CD4-positive, alpha-beta T cell treated with Interleukin-15 for 4 hours (primary cell): ENCODE measurements at places on chromosomes 4 and X.

GRCh38 chr4:143337600-143338287 is 1.1 kb downstream of the GAB1 start:
- no peak for DNase-seq

DNA sequence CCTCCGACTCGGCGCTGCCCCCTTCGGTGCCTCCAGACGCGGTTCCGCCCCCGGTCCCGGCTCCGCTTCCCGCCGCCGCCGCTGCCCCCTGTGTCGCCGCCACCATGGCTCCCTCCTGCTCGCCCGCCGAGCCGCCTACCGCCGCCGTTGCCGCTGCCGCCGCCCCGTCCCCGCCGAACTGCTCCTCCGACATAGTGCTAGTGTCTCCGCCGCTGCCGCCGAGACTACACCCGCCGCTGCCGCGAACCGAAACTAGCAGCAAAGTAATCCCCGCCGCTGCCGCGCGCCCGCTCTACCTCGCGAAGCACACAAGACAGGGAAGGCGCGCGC is 340 bp downstream of the HNRNPD start:
- no peak for DNase-seq

DNA sequence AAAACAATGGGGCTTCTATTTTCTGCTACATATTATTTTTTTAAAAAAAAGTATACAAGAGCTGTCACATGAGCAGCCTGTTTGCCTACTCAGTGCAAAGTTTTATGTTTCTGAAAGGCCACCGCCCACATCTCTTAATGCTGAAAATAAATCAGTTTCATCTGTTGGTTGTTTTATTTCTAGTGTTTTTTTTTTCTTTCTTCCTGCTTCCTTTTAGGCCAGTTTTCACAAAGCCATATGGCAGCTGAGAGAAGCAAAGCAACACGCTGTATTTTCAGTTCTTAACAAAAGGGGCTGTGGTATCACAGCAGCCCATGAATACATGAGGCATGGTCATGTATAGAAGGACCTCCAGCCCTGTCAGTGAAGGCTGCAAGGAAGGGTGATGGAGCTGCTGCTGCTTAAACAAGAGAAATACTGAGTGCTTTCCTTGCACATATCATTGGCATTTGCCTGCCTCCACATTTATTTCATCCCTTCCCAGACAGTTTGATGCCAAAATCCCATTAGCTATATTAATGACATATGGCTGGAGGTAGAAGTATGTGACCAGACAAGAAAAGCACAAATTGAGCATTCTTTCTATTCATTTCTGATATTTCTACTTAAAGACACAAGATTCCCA is 172.5 kb downstream of the PCDH18 start:
- DNase-seq, result no peak

- no peak for DNase-seq
Observed at GRCh38 chr4:54403700-54404453, 174.8 kb downstream of the PDGFRA start.

DNA sequence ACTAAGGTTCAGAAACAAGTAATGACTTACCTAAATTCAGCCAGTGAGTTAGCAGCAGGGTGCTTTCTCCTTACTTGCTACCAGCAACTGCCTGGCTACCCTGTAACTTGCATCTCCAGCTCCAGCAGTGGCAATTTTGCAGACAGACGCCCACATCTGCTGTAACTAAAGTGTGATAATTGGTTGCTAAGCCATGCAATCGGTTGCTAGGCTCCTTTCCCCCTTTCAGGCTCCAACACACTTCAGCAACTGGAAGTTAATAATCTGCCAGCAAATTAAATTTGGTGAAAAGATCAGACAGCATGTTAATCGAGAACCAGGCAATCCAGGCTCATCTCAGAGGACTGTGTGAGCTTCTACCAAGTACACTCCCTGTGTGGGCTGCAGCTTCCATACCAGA is 24.2 kb upstream of the ARHGEF9 start:
- DNase-seq, result no peak

- no peak for DNase-seq
Observed at GRCh38 chr4:89954906-89955695, 60.4 kb downstream of the MMRN1 start.

DNA sequence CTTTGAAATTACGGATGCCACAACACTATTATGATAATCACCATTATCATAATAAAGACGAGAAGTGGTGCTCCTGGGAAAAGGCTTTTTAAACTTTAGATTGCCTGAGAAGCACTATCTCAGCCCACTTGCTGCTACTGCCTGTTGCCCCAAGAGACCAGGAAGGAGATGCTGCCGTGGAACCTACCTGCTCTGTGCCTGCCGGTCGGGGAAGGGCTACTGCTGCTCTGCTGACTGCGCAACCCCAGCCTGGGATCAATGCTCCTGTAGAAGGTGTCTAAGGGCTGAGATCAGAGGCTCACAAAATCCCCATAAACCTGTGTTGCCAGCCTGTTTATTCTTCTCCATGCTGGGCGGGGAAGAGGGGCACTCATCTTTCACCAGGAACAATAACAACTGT is 145.3 kb upstream of the VCX3B start:
- no peak for DNase-seq

DNA sequence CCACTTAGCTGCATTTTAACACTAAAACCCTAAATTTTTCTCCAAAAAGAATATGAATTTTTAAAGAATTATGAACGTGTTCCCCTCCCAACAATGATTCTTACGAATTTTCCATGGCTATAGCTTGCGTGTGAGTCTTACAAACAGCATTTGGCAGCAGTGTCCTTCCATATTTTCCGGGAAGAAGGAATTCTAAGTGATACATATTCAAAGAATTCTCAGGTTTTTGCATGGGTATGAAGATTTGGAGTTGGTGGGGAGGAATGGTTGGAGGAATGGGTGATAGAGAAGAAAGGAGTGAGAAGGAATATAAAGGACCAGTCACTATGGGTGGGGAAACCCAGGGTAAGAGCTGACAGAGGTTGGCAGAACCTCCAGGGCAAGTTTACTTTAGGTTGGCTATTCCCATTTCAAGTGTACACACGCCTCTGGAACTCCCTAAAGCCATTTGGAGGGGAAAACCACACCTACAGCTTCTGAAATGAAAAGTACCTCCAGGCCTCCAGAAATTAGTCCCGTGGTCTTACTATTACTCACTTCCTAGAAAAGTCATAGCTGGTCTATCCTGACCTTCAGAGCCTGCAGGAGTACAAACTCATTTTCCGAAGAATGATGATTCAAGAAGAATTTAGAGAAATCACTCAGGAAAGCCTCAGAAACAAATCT is 420.8 kb upstream of the DIPK2B start:
- no peak for DNase-seq

- no peak for DNase-seq
Observed at GRCh38 chr4:71608678-71609071, 175.2 kb downstream of the GC start.

GRCh38 chr4:87034527-87034926 is 99.7 kb downstream of the AFF1 start:
- peak; percentile 19 for DNase-seq

- DNase-seq, result no peak
Observed at GRCh38 chr4:130855533-130855932, 1759.6 kb downstream of the C4orf33 start.

GRCh38 chr4:37427193-37427592 is 182.7 kb downstream of the NWD2 start:
- DNase-seq, result no peak

- DNase-seq, result no peak
Observed at GRCh38 chr4:31236639-31237173, 516.5 kb downstream of the PCDH7 start.

GRCh38 chrX:46398126-46398525 is 147.1 kb downstream of the ZNF674 start:
- DNase-seq, result no peak

GRCh38 chr4:95742179-95742578 is 97.7 kb upstream of the PDHA2 start:
- DNase-seq, result no peak

- DNase-seq, result no peak
Observed at GRCh38 chr4:115723621-115724020, 610.2 kb upstream of the NDST4 start.

GRCh38 chr4:22434895-22435294 is 81.0 kb downstream of the ADGRA3 start:
- no peak for DNase-seq
